SJSA1 (cell line): ENCODE measurements at places on chromosomes 1 and 21. TPM values are rescaled to one million over a fixed set of nuclear protein-coding genes. Genes with fewer than 3 reads are reported as not detected.

DNA sequence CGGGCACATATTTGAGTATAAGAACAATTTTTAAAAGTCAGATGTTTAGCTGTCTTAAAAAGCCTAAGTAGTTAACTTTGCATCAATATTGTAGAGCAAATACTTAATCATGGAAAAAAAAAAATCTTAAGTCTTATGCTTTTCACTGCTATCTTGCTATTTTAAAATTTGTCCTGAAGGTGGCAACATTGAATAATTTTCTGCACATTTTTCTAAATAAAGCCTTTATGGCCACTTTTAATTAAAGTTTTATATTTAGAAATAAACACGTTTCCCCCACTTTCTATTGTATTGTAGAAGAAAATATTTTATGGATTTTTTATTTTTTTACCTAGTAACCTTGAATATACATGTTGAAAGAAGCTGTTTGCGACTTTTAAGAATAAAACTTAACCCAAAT, 198.8 kb downstream of the AMY1C start:
- no peaks in the 10 kb centered on the region; the same call in 1 of the 2 replicates for H3K27me3 ChIP-seq
- H3K27ac ChIP-seq, result no peak overlapping the region
- H3K4me3 ChIP-seq, result no peak overlapping the region
- H3K36me3 ChIP-seq, result no peaks in the 10 kb centered on the region
- no peaks in the 10 kb centered on the region for H3K4me1 ChIP-seq

DNA sequence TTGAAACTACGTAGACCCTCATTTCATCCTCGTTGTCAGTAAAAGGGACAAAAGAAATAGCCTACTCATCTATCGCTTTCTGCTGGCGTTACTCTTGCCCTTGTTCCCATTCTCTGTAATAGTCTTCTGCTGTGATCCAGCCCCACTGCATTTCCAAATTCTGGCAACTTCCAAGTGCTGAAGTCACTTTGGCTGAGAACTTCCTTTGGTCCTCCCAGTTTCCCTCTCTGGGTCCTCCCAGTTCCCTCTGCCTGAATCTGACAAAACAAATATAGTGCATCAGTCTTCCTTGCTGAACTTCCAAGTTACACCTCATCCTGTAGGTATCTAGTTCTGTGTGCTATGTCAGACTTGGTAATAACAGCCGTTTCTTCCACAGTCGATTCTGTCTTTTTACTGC, 47.0 kb upstream of the PLA2G4A start:
- DNase-seq, result no peak
- no peak overlapping the region for H3K27ac ChIP-seq
- no peaks in the 10 kb centered on the region for H3K4me1 ChIP-seq
- 0 out of 2 replicates have a peak, but pooled peaks cover 3% of the 10 kb centered on the region for H3K27me3 ChIP-seq

- no peaks in the 10 kb centered on the region for H3K27me3 ChIP-seq
- peaks cover 40% of the 10 kb centered on the region for H3K36me3 ChIP-seq
- DNase-seq, result no peak
- H3K4me1 ChIP-seq, result peaks cover 19% of the 10 kb centered on the region
- H3K4me3 ChIP-seq, result peak overlapping the region; percentile 78
- H3K27ac ChIP-seq, result peak overlapping the region; percentile 82
Observed at GRCh38 chr1:93081716-93082115, 2.6 kb downstream of the MTF2 start.

GRCh38 chr21:25494804-25495203, 112.5 kb downstream of the MRPL39 start:
- H3K4me3 ChIP-seq, result no peak overlapping the region
- no peak for DNase-seq
- no peaks in the 10 kb centered on the region for H3K27me3 ChIP-seq
- H3K4me1 ChIP-seq, result no peaks in the 10 kb centered on the region
- H3K36me3 ChIP-seq, result no peaks in the 10 kb centered on the region

DNA sequence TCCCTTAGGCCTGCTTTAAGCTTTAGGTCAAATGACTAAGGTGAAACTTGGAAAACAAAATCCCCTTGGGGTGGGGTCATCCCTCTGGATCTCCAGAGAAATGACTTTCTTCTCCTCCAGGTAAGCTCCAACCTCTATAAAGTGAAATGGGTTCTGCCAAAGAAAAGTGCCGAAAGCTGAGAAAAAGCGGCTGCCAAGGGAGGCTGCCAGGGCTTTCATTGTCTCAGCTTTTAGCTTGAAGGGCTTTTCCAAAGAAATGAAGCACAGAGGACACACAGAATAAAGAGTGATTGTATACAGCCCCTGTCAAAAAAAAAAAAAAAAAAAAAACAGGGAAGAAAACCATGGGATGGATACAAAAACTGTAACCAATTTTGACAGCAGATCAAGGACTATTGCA, 126.9 kb downstream of the TGFBR3 start:
- H3K27me3 ChIP-seq, result no peaks in the 10 kb centered on the region
- peaks cover 27% of the 10 kb centered on the region for H3K4me1 ChIP-seq
- no peaks in the 10 kb centered on the region for H3K36me3 ChIP-seq
- H3K4me3 ChIP-seq, result no peak overlapping the region
- H3K27ac ChIP-seq, result peak overlapping the region; percentile 77
- no peak for DNase-seq

GRCh38 chr1:156646738-156647211, 4.9 kb downstream of the BCAN start:
- no peak overlapping the region for H3K4me3 ChIP-seq
- no peak overlapping the region for H3K27ac ChIP-seq
- peaks cover 60% of the 10 kb centered on the region for H3K27me3 ChIP-seq
- no peaks in the 10 kb centered on the region; the same call in 1 of the 2 replicates for H3K4me1 ChIP-seq
- DNase-seq, result no peak

GRCh38 chr1:108193333-108193732, 6.8 kb downstream of the SLC25A24 start:
- H3K36me3 ChIP-seq, result peaks cover 91% of the 10 kb centered on the region
- H3K27me3 ChIP-seq, result no peaks in the 10 kb centered on the region
- H3K4me1 ChIP-seq, result peaks cover 4% of the 10 kb centered on the region
- H3K27ac ChIP-seq, result no peak overlapping the region

DNA sequence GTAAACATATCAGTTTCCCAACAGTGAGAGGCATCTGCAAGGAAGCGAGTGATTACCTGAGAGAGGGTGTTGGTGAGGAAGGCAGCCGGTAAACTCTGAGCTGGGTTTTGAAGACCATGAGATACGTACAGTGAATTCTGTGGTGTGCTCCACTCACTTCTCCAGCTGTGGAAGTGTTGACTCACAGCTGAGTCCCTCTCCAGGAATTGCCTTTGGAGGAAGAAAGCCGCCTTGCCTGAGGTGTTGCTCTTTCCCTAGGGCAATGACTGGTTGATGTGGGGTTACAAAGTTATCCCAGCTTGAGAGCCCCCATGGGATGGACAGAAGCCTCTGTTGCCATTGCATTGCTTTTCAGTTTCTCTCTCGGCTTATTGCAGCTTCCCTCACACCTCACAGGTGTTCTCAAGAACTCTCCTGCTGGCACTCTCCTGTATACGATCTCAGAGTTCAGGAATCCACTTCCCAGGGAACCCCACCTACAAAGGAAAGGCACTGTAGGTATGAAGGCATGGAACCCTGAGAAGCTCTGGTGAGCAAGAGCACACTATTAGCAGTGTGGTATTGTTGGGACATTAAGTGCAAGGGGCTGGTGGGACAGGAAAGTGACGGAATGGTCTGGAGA, 10.8 kb downstream of the NHLH1 start:
- H3K4me3 ChIP-seq, result no peak overlapping the region
- H3K36me3 ChIP-seq, result no peaks in the 10 kb centered on the region

- H3K4me3 ChIP-seq, result no peak overlapping the region
- no peaks in the 10 kb centered on the region for H3K36me3 ChIP-seq
- no peak overlapping the region for H3K27ac ChIP-seq
Observed at GRCh38 chr1:94769551-94769950, 50.6 kb upstream of the SLC44A3 start.

DNA sequence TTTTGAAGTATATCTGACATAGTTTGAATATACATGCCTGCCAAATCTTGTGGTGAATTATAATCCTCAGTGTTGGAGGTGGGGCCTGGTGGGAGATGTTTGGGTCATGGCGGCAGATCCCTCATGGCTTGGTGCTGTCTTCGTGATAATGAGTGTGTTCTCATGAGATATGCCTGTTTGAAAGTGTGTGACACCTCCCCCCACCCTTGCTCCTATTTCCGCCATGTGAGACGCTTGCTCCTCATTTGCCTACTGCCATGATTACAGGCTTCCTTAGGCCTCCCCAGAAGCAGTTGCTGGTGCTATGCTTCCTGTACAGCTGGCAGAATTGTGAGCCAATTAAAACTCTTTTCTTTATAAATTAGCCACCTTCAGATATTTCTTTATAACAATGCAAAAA, 436.6 kb upstream of the BEND5 start:
- H3K4me1 ChIP-seq, result no peaks in the 10 kb centered on the region
- H3K4me3 ChIP-seq, result no peak overlapping the region
- H3K36me3 ChIP-seq, result no peaks in the 10 kb centered on the region
- H3K27me3 ChIP-seq, result no peaks in the 10 kb centered on the region
- H3K27ac ChIP-seq, result no peak overlapping the region

DNA sequence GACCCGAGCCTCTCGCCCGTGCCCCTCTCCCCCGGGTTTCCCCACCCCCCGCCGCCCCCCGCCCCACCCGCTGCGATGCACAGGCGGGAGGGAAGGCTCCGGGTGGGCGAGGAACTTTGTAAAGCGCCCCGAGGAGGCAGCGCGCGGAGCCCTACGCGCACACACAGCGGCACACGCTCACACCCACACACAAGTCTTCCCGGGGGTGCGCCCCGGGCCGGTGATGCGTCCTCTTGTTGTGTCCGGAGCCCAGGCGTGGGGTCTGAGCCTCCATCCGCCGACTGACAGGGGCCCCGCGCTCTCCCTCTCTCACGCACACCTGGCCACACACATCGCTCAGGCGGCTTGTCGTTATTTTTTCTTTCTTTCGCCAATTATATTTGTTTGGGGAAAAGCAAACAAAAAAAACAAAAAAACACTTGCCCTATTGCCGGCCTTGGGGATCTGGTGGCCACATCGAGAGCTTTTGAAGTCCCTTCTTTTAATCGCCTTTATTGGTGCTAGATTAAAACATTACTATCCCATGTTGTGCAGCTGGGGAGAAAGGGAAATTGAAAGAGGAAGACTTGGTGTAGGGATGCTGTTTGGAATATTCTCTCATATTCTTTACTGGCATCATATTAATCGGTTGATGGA, 770 bp downstream of the NTNG1 start:
- no peaks in the 10 kb centered on the region for H3K36me3 ChIP-seq
- H3K4me3 ChIP-seq, result peak overlapping the region; percentile 17
- peaks cover 47% of the 10 kb centered on the region for H3K27me3 ChIP-seq
- no peak overlapping the region for H3K27ac ChIP-seq
- DNase-seq, result no peak
- H3K4me1 ChIP-seq, result peaks cover 14% of the 10 kb centered on the region

DNA sequence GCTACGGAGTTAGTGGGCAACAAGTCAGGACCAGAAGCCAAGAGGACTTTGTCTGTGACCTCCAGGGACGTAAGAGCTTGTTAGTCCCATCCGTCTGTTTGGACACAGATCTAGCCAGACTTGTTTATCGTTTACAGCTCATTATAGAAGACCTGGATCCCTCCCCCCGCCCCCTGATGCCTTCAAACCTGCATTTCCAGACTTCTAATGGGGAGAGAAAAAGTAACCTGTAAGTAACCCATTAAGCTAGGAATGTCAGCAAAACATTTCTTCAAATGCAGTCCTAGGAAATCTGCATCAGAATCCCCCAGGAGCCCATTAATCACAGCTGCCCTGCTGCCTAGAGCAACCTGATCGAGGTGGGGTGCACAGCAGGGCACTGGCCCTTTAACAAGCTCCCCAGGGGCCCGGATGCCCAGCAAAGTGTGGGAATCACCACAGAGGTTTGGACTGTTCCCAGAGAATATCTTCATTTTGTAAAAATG, 1.4 kb upstream of the MAD2L2 start:
- no peak for DNase-seq
- peaks cover 11% of the 10 kb centered on the region for H3K36me3 ChIP-seq
- peaks cover 5% of the 10 kb centered on the region; the same call in 1 of the 2 replicates for H3K4me1 ChIP-seq

DNA sequence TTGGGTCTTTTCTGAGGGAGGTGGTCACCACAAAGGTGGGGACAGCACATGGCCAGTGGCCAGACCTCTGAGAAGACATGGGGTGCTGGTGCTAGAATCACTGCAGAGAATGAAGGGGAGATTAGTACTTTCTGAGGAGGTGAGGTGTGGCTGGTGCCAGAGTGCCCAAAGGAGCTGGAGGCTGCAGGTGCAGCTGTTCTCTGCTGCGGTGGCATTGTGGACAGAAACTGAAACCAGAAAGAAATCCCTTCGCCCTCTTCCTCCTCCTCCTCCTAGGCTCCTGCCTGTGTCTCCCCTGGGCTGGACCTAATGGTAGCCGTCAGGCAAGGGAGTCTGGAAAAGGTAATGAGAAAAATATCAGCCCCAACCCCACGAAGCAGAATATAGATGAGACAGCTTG, 261.7 kb downstream of the TM2D1 start:
- no peaks in the 10 kb centered on the region for H3K36me3 ChIP-seq
- H3K27ac ChIP-seq, result no peak overlapping the region

- no peaks in the 10 kb centered on the region; the same call in 1 of the 2 replicates for H3K27me3 ChIP-seq
- no peak overlapping the region for H3K27ac ChIP-seq
- no peaks in the 10 kb centered on the region for H3K4me1 ChIP-seq
Observed at GRCh38 chr1:70896224-70896623, 151.4 kb downstream of the PTGER3 start.

- no peaks in the 10 kb centered on the region for H3K4me1 ChIP-seq
- DNase-seq, result no peak
- no peak overlapping the region for H3K4me3 ChIP-seq
- H3K27ac ChIP-seq, result no peak overlapping the region
- no peaks in the 10 kb centered on the region for H3K27me3 ChIP-seq
Observed at GRCh38 chr1:214660900-214661299, 57.9 kb downstream of the CENPF start.

DNA sequence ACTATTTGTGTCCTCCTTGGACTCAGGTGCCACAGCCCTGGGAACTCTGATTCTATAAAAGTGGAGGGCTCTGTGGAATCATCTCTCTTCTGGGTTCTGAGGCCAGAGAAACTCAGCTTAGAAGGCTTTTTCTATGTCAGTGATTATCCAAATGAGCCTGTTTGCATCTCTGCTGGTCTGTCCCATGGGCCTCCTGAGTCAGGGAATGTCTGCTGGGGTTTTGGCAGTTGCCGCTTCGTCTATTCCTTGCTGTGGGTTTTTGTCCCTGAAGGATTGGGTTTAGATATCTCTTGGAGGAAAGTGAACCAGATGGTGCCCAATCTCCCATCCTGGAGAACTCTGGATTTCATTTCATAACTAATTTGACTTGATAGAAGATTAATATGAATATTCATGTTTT, 297.6 kb downstream of the HHAT start:
- H3K27me3 ChIP-seq, result no peaks in the 10 kb centered on the region
- DNase-seq, result no peak
- H3K27ac ChIP-seq, result no peak overlapping the region
- H3K36me3 ChIP-seq, result no peaks in the 10 kb centered on the region
- no peaks in the 10 kb centered on the region for H3K4me1 ChIP-seq

DNA sequence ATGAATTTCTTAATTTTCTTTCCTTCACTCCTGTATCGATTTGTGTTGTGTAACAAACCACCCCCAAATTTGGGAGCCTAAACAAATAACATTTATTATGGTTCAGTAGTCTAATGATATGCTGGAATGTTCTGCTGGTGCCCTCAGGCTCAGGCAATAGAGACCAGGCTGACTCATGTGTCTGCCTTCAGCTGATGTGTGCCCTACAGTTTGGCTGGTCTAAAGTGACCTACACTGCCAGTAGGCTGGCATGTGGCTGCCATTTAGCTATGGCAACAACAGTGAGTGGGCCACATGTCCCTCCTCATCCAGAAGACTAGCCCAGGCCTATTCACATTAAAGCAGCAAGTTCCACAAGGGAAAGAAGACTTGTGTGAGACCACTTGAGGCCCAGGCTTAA, 115.8 kb downstream of the PTPRC start:
- H3K27me3 ChIP-seq, result no peaks in the 10 kb centered on the region; the same call in 1 of the 2 replicates
- H3K27ac ChIP-seq, result no peak overlapping the region
- DNase-seq, result no peak
- H3K36me3 ChIP-seq, result no peaks in the 10 kb centered on the region

ATP6V1G3 gene
- total RNA-seq, result not detected in 2 replicates

TNFRSF18 gene
- not detected in 2 replicates for total RNA-seq

RNU1-4 gene
- under 0.01 and 294 TPM in 2 replicates for total RNA-seq

PLXNA2 gene
- total RNA-seq, result 5.4 and 8.7 TPM in 2 replicates

NPHS2 gene
- total RNA-seq, result not detected in 2 replicates

RNF207 gene
- total RNA-seq, result 5.4 and 27.3 TPM in 2 replicates

DCST1 gene
- total RNA-seq, result not detected in 2 replicates

C1orf226 gene
- total RNA-seq, result 0.37 and 6.0 TPM in 2 replicates
